AG04449 (cell line): ENCODE measurements at places on chromosomes 1 and 21.

DNA sequence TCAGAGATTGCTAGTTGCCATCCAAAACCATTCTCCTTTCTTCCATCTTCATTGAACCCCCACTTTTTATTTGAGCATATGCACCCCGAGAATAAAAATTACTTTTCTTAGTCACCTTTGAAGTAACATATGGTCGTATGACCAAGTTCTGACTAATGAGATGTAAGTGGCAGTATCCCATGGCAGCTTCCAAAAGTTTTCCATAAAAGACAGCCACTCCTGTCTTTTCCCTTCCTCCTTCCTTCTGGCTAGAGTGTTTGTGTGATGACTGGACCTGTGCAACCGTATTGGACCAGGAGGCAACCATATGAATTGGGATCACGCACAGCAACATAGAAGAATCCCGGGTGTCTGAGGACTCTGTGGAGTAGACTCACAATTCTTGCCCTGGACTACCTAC, 41.1 kb upstream of the CCSAP start:
- DNase-seq, result no peak

DNA sequence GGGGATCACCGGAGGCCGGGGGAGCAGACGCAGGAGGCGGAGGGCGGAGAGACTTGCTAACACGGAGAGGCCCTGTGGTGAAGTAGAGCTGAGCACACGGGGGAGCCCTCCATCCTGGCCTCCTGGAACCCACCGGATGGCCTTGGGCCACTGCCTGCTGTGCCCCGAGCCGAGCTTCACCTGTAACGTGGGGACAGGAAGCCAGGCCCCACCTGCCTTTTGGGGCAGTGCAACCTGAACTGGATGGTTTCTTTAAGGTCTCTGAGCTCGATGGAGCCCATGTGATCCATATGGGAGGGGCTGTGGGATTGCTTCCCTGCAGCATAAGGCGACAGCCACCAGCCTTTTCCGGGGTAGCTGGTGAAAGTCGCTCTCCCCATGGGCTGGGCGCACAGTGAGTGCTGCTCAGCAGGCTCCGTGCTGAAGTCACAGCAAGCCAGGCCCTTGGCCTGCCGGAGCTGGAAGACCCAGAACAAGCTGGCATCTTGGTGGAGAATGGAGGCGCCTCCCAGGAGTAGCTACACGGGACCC, 35.8 kb downstream of the TFF3 start:
- DNase-seq, result no peak

GRCh38 chr1:29669912-29670311, 433.6 kb downstream of the PTPRU start:
- DNase-seq, result no peak

DNA sequence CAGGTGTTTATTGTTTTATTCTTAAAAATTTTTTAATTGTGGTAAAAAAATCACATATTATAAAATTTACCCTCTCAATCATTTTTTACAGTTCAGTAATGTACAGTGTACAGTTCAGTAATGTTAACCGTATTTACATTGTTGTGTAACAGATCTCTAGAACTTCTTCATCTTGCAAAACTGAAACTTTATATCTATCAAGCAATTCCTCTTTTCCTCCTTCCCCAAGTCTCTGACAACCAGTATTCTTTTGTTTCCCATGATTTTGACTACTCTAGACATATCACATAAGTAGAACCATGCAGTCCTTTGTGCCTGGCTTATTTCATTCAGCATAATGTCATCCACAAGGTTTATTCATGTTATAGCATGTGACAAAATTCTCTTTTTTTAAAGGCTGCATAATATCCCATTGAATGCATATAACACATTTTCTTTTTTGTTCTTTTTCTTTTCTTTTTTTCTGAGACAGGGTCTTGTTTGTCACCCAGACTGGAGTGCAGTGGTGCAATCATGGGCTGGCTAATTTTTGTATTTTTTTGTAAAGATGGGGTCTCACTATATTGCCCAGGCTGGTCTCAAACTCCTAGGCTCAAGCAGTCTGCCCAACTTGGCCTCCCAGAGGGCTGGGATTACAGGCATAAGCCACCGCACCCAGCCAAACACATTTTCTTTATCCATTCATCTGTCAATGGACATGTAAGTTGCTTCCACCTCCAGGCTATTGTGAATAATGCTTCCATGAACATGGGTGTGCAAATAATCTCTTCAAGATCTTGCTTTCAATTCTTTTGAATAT, 17.2 kb upstream of the RCSD1 start:
- DNase-seq, result no peak

DNA sequence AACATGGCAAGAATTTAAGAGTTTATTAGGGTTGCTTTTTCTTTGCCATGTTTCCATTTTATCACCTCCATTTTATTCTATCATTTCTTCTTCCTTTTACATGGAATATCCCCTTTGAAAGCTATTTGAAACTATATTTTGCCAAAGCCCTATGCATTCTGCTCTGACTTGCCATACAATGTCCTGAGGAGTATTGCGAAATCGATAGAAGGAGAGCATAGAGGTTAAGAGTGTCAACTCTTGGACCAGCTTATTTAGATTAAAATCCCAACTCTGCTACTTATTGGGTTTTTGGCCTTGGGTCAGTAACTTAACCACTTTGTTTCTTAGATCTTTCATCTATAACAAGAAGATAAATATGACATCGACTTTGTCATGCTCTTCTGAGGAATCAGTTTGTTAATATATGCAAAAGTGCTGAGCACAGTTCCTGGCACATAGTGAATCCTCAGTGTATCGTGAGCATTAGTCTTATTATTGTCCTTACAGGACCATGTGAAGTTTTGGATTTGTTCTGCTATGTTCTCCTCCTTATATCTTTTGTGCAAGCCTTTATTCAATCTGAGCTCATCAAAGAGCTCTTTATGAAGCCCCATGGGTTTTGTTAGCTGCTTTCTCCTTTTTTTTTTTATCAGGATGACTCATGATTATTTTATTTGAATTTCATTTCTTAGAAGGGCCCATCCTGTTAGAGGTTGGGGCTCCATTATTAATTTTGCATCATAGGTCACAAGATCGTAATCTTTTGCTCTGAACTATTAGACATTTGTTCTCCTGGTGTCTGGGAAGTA, 17.6 kb downstream of the ACKR1 start:
- DNase-seq, result no peak

DNA sequence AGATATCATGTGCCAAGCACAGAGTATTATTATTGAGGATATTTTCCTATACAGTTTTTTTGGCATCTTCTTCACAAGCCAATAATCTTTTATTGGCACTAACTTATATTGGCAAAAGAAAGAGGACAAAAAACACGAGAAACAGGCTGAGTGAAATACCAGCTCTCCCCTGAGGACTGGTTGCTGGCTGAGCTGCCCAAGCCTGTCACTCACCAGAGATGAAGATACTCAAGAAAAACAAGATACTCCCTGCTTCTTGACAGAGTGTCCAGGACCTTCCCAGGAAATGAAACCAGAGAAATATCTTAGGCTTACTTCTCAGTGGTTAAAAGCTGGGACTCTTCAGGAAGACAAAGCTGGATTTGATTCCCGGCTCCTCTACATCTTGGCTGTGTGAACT, 35.9 kb upstream of the ATP1B1 start:
- DNase-seq, result no peak

DNA sequence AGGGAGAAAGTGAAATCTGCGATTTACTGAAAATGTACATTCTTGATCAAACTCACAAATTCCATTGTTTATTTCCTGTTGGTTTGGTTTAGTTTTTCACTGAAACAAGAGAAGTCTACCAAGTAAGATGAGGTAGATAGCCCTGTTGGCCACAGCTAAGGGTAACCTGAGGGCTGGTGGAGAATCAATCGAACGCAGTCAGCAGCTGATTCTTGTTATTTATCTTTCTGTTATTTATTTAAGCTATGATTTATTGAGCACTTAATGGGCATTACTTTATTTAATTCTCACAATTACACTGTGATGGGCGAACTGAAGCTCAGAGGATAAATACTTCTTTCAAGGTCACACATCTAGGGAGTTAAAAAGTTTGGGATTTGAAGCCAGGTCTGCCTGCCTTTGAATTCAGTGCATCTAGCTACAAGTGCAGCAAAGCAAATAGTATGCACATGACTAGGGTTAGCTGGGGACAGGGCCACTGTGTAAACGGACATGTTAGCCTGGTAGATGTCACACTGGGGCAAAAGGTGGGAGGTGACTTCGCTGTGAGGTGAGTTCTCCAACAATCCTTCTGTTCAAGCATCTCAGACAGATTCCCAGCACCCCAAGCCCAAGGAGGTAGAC, 106.5 kb upstream of the GADD45A start:
- DNase-seq, result no peak

GRCh38 chr1:26887125-26887524, 3.0 kb downstream of the GPN2 start:
- DNase-seq, result no peak

DNA sequence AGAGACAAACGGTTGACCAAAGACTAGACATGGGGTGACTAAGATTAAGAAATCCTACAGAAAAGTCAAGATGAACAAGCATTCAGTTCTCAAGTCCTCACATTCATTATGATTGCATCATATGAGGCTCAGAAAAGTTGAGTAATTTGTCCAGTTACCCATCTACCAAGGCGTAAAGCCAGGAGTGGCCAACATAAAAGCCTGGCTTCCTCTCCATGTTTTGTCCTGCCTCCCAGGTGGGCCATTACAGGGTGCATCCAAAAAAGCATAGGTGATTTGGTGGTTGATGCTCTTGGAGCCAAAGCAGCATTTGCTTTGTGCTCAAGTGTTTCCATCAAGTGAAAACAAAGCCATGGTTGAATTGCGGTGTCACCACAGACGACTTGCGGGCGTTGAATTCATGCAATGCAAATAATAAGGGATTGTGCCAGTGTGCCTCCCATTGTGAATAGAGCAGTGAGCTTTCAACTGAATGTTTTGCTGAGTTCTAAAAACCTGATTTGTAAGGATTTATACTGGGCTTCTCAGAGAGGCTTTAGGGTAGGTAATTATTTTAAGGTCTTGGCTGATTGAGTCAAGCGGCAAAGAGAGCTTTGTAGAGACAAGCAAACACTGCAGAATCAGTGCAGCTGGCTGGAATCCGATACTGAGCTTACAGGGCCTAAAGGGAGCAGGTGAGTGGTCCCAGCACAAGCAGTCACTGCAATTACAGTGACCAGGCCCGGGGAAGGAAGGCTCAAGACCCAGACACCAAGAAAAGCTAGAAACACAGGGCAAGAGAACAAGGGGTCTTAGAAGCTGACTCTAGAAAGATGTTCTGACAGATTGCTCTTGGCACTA, 54.1 kb downstream of the KCNJ15 start:
- DNase-seq, result no peak

GRCh38 chr1:42746436-42747105, 6.5 kb upstream of the CLDN19 start:
- DNase-seq, result no peak

GRCh38 chr1:229841230-229841629, 215.2 kb downstream of the URB2 start:
- DNase-seq, result no peak

DNA sequence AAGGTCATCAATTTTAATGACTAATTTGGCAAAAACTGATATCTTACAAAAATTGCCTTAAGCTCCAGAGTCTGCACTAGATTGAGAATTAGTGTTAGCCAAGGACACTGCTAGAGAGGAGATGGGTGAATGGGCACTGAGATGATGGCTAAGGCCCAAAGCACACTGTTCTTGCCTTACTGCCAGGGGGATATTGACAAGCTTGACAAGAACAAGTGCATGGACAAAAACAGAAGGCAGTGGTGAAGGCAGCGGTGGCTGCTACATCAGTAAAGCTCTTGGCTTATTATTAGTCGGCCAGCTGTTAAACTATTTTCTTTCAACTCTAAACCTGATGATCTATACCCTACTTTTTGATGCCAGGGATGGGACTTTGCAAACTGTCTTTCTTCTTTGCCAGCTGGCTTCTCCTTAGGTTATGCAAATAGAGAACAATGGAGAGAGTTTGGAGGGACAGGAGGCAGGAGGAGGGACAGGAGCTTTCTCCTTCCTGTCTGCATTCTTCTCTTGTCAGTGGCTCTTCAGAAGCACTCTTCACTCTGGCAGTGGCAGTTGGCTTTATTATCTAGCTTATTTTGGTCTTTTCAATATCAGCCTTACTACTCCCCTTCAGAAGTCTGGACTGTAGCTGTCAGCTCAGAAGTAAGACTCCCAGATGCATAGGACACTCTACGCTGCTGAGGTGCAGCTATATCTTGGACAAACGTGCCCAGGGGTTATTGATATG, 853.5 kb upstream of the TMPRSS15 start:
- no peak for DNase-seq

- no peak for DNase-seq
These were observed 653.9 kb upstream of the NEGR1 start for GRCh38 chr1:72936151-72936740.

GRCh38 chr1:190949939-190950338, 472.3 kb upstream of the BRINP3 start:
- no peak for DNase-seq

- no peak for DNase-seq
These were observed 60.4 kb downstream of the PRDM2 start for GRCh38 chr1:13760340-13760739.

- DNase-seq, result no peak
These were observed 38.2 kb downstream of the TNFSF4 start for GRCh38 chr1:173168941-173169340.

- no peak for DNase-seq
These were observed 17.5 kb upstream of the LEFTY1 start for GRCh38 chr1:225906467-225906866.

- DNase-seq, result no peak
These were observed 51.8 kb downstream of the RUNX1 start for GRCh38 chr21:34997294-34997693.

DNA sequence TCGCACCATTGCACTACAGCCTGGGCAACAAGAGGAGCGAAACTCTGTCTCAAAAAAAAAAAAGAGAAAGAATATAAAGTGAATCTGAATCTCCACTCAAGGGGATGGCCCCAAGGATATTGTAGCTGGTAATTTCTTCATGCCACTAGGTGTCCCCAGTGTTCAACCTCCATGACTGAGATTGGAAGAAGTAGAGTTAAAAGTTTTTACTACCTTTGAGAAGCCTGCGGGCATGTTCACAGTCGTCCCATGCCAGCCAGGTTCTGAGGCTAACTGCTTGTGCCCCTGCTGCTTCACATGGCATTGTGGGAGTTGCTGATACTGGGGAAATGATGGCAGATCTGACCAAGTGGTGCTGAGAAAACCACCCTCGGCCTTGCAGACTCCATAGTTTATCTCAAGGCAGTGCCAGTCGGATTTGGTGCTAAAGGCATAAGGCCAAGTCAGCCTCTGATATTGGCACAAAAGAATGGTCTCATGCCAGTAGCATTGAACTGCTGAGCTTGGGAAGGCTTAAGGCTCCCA, 10.8 kb upstream of the SHISA4 start:
- DNase-seq, result no peak

- no peak for DNase-seq
These were observed 21.2 kb upstream of the IFNAR2 start for GRCh38 chr21:33208534-33208933.
